ENCODE measurements at places on chromosomes 3 and 15. TPM values are rescaled to one million over a fixed set of nuclear protein-coding genes. Genes with fewer than 3 reads are reported as not detected.

The GOLGA8N gene
- 14.1 TPM for polyA plus RNA-seq

GRCh38 chr3:60775985-60776384 lies 475.3 kb downstream of the FHIT start:
- DNase-seq = no peak

DNA sequence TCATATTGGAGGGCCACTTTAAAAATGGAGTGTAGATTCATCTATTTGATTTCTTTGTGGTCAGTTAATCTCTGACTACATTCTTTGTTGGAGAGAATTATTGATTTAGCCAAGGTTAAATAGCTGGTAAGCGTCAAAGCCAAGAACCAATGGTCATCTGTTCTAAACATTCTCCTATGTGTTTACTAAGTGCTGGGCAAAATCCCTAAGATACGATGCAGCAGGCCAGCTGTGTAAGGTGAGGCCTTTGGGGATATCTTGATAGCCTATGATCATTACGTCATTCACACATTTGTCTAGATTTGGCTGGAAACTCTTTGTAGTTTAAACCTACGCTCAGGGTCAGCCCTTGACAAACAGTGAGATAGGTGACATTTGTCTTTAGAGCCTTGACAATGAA lies 236.2 kb downstream of the NR1D2 start:
- DNase-seq = no peak

DNA sequence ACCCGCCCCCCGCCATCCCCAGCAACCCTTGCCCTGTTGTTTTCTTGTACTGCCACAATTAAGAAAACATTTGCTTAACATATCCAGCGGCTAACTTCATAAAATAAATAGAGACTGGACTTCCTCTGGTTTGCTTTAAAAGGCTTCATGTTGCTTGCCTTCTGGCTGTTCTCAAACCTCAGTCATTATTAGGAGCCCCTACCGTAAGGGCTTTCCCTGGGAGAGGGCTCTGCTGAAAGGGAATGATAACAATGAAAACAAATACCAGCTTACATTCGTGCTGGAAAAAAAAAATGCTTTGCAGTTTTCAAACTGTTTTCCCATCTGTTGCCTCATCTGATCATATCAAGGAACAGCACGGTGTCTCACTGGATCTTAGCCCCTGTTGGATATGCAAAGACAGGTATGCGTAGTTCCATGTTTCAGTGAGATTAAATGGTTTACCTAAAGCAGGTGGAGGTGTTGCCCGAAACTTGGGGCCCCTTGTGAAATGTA lies 77.2 kb upstream of the VGLL4 start:
- no peak for DNase-seq

The STRA6 gene
- polyA plus RNA-seq = 30.0 TPM

The CEMIP gene
- 2.6 TPM for polyA plus RNA-seq

The CORO2B gene
- polyA plus RNA-seq = 23.5 TPM

The PRKCD gene
- polyA plus RNA-seq = 22.6 TPM

- DNase-seq = no peak
Observed at GRCh38 chr3:6605227-6605626, 255.7 kb upstream of the GRM7 start.

DNA sequence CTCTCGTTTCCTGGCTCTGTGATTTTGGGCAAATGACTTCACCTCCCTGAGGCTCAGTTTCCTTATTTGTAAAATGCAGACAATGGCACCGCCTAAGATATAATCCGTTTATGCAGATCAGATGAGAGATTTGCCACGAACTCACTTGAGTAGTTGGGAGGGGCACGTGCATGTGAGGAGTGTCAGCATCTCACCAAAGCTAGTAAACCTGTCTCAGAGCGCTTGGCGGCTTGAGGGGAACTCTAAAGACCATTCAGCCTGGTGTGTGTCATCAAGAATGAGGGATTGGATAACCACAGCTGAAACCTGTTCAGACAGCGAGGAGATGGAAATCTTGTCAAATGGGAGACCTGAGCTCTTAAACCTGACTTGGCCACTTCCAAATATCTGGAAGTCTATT lies 48.7 kb downstream of the BDH1 start:
- DNase-seq = no peak

- DNase-seq = no peak
Observed at GRCh38 chr3:23637339-23637738, 168.4 kb upstream of the UBE2E1 start.

DNA sequence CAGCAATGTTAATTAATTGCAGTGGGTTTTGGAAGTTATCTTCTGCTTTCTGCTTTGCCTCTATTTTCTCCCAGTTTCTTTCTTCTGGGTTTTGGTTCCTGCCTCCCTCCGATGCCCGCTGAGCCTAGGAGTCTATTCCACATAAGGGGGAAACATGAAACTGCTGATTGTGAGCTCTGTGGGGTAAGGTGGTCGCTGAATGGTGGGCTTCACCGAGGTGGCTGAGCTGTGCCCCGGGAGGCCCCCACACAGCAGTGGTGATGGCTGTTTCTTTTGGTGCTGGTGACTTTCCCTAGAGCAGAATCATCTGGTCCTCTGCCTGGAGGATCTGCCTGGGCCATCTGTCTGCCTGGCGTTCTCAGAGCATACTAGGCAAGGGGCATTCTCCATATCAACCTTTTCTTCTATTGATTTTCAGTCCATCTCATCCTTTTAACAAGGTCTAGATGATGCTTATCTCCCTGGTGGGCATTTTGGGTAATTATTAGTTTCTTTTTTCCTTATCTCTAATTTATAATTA lies 68.8 kb upstream of the ATP2B2 start:
- DNase-seq = no peak

- DNase-seq = no peak
Observed at GRCh38 chr3:59308684-59309083, 258.9 kb upstream of the CFAP20DC start.

DNA sequence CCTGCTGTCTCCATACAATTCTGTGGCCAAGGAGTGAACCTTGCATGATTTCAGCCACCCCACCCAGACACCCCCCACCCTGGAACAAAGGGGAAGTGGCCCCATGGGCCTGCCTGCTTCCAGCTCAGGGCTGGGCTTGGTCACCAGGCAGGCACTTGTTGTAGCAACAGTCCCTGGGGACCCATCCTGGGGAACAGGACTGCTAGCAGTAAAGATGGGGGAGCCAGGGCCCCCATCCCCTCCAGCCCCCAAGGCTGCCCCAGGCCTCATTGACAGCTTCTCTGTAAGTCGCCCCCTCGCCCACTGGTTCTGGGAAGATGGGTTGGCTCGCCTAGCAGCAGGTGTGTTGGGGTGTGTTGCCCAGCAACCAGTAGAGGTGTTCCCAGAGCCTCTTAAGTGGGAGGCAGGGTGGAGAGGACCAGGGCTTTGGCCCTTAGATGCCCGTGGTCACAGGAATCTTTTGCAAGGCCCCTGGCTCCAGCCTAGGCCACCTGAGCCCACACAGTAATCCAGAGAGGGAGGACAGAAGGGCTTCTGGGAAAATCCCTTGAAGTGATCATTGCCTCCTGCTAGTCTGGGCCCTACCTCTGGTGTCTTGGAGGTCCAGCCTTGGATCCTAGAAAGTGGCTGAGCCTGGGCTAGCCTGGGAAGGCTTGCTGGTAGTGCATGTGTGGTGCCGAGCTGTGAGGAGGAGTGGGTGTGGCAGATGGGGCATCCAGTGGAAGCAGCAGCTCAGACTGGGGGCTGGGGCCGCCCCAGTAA lies 48.9 kb downstream of the CYP11A1 start:
- no peak for DNase-seq

The GPR27 gene
- 8.1 TPM for polyA plus RNA-seq

The TIGIT gene
- polyA plus RNA-seq = 0.07 TPM

DNA sequence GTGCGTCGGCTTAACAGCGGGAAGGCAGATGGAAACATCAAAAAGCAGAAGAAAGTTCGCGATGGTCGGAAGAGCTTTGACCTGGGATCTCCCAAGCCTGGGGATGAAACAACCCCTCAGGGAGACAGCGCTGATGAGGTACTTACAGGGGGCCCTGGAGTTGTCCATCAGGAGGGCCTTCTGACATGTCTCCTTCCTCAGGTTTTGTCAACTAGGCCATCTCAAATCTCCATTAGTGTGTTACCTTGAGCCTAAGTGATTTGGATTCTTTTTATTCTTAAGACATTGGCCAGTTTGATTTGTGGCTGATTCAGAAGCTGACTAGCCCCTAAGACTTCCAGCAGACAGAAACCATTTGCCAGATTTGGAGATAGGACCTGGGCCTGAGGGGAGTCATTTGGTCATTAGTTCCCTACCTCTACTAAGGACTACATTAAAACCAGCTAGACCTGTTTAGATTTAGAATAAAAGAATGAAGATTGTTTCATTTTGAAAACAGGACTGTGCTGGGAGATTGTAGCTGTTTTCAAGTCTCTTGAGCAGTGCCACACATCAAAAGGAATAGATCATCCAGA lies 97.6 kb upstream of the UMPS start:
- DNase-seq = no peak

The GALK2 gene
- 35.7 TPM for polyA plus RNA-seq

DNA sequence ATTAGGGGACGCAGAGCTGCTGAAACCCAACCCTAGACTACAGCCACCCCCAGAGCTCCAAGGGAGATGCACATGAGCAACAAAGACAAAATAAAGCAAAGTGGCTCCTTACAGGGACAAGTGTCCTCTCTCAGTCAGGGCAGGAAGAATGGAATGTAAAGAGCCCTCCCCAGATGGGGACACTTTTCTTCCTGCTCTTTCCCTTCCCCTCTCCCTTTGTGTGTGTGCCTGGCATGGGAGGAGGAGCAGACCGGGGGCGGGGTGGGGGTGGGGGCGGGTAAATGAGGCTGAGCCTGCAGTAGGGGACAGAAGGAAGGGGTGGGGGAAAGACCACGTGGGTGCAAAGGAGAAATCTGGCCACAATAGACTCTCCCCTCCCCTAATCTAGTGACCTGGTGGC lies 37.4 kb downstream of the ACAA1 start:
- DNase-seq = no peak

The ARHGEF26 gene
- 13.1 TPM for polyA plus RNA-seq

DNA sequence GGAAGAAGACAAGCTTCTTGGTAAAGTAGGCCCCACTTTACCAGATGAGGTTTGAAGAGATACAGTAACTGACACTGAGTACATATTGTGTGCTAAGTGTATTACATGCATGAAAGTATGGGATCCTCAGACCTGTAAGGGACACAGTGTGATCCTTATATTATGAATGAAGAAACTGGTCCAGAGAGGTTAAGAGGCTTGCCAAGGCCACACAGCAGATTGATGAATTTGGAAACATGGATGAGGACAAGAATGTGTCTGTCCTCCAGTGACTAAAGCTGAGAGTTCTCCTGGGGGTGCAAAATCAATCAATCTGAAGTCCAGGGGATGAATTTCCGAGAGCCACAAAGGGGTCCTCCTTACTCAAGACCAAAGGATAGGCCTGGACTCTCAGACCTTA lies 31.4 kb upstream of the MRPS22 start:
- DNase-seq = no peak

GRCh38 chr3:104206925-104207324 lies 1159.8 kb upstream of the ALCAM start:
- DNase-seq = no peak

Measured in right renal cortex interstitium (tissue), 3 donors.